ENCODE measurements at places on chromosomes 12 and 14.

DNA sequence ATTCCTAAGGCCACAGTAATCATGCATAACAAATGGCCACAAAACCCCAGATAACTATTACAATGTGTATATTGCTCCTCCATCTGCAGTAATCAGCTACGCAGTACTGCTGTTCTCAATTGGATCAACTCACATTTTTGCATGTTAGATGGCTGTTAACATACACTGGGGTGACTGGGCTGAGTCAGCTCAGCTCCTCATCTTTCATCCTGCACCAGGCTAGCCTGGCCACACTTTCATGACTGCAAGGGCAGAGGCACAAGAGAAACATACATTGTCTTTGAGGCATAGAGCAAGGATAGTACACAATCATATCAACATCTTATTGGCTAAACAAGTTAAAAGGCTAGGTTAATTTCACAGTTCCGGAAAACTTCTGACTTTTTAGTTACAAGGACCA, 306.6 kb downstream of the SLC6A15 start:
- DNase-seq, result no peak

GRCh38 chr12:53201177-53201541, 5.9 kb downstream of the ITGB7 start:
- no peak for DNase-seq

- DNase-seq, result no peak
Observed at GRCh38 chr12:5264006-5264405, 167.9 kb upstream of the NTF3 start.

DNA sequence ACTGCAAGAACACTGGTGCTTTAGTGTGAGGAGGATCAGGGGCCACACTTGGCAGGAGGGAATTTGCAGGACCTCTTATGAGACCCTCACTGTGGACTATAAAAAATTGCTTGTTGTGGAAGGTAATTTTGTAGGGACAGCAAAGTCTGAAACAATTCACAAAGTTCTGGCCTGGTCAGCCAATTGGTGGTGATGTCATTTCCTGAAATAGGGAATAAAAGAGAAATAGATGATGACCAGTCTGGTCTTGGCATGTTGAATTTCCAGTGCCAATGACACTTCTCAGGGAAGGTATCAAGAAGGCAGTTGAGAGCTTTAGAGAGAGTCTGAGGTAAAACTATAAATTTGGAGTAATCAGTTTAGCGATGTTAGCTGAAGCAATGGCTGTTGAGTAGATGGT, 129.3 kb upstream of the LMNTD1 start:
- no peak for DNase-seq

DNA sequence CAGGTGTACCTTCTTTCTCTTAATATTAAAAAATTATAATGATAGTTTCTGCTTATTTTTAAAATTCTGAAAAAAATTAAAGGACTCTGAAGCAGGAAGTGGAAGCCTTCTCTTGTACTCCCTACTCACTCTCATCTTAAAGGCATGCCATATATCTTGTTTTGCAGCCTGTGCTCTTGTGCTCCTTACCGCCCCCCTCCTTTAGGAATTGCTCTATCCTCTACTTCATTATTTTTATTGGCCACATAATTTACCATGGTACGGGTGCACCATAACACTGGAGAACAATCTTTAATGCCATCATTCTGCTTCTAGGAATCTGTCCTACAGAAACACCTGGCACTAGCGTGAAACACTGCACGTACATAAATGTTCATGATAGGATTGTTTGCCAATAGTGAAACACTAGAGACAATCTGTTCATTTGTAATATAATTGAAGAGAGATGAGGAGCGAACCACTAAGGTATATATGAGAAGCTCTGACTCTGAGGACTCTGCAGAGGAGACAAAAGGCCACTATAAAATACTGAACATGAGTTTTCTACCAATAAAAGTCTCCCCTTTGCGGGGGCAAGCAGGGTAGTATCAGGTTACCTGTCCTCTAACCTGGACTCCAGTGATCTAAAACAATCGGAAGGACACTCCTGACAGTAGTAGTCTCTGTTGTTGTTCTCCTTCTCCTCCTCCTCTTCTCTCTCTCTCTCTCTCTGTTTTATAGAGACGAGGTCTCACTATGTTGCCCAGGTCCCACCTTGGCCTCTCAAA, 6.3 kb upstream of the NYNRIN start:
- no peak for DNase-seq

- DNase-seq, result no peak
Observed at GRCh38 chr12:108457006-108457733, 57.9 kb upstream of the FICD start.

DNA sequence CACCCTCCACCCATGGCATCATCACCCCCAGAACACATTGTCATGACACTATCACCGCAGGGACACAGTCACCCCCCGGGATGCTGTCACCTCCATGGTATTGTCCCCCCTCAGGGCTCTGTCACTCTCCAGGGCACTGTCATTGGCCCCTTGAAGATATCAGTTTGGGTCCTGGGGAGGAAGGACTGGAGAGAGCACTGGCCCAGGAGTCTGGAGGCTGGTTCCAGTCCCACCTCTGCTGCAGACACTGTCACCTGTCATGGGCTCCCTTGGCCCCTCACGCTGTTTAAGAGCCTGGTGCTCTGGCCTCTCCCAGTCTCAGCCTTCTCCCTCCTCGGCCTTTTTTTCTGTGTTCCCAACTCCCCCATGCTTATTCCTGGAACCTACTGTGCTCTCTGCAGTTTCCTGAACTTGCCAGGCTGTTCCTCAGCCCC, 31.9 kb downstream of the SERPINA3 start:
- DNase-seq, result no peak

DNA sequence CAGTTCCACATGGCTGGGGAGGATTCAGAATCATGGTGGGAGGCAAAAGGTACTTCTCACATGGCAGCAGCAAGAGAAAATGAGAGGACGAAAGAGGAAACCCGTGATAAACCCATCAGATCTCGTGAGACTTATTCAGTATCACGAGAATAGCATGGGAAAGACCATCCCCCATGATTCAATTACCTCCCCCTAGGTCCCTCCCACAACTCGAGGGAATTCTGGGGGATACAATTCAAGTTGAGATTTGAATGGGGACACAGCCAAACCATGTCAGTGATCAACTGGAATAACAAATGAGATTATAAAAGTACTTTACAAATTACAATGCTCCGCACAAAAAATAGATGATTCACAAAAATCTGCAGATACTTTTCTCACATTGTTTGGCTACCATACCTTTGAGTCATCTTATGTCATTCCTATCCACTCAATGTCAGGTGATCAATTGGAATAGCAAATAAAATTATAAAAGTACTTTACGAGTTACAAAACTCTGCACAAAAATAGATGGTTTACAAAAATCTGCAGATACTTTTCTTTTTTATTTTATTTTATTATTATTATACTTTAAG, 338.9 kb downstream of the C12orf50 start:
- no peak for DNase-seq

GRCh38 chr12:39173726-39174125, 268.3 kb upstream of the CPNE8 start:
- DNase-seq, result no peak

DNA sequence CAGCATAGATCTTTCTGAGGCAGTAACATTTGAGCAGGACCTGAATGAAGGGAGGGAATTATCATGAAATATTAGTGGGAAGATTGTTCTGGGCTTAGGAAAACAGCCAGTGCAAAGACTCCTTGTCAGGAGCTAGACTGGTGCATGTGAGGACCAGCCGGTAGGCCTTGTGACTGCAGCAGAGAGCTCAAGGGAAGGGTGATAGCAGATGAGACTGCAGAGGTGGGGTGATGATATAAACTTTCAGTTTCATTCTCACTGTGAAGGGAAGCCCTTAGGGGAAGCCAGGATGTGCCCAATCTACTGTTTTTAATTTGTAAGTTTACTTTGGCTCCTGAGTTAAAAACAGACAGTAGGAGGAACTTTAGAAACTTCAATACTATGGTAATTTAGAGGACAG, 12.4 kb downstream of the IL22 start:
- DNase-seq, result peak; percentile 11

GRCh38 chr12:100682178-100682577, 108.7 kb downstream of the GAS2L3 start:
- DNase-seq, result no peak

- no peak for DNase-seq
Observed at GRCh38 chr12:93494096-93494495, 26.8 kb downstream of the MRPL42 start.

DNA sequence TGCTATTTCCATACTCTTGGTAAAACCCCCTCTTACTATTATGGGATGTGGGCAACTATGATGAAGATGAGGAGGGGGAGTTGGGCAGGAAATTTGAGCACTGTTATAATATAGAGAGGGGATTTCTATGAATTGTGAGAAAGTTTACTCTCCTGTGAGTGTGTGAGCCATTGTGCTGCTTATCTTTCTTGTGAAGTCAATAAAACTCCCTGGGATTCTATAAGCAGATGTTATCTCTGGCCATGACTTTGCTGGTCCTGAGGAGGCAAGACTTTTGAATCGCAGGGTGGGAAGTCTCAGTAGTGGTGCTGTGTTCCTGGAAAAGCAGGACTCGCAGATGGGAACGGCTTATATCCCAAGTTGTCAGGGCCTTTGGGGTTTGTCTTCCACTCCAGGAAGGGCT, 62.2 kb downstream of the EMP1 start:
- DNase-seq, result no peak
